ENCODE measurements at places on chromosomes 1 and 21. TPM values are rescaled to one million over a fixed set of nuclear protein-coding genes. Genes with fewer than 3 reads are reported as not detected.
A peak's percentile ranks its signal among the peaks of the same experiment; 100 is the strongest.

- no peak for DNase-seq
These were observed 2.3 kb upstream of the SCYL3 start for GRCh38 chr1:169896013-169896412.

DNA sequence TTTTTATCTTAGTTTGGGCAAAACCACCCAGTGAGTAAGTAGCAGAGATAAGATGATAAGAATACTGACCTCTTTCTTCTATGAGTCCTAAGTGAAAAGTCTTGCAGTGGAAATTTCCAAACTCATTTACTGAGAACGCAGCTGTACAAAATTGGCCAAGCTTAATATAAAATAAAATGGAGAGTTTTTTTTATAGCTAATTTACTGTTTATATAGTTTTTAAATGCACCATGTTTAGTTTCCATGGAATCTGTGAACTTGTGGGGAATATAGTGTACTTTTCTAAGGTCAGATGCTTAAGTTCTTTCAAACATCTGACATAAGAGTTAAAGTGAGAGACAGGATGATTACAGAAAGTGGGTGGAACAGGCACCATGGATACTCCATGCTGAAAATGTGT, 833.5 kb downstream of the ADGRL2 start:
- DNase-seq = no peak

GRCh38 chr1:53525595-53525994, 66.4 kb downstream of the DMRTB1 start:
- DNase-seq = peak; percentile 11

MYCL gene
- 0.17 TPM for total RNA-seq

Measured in dermis blood vessel endothelial cell (primary cell).